Smooth muscle cell of trachea (primary cell): ENCODE measurements at places on chromosomes 3 and 15. TPM values are rescaled to one million over a fixed set of nuclear protein-coding genes. Genes with fewer than 3 reads are reported as not detected.

PARP16 gene
- total RNA-seq, result 2.9 and 3.0 TPM in 2 replicates

CCNB2 gene
- 5.1 and 71.3 TPM in 2 replicates for total RNA-seq

MUC4 gene
- not detected in 2 replicates for total RNA-seq

HYAL3 gene
- 3.3 and 14.9 TPM in 2 replicates for total RNA-seq

SEMA6D gene
- total RNA-seq, result 6.6 and 11.5 TPM in 2 replicates

ROBO1 gene
- total RNA-seq, result 48.6 and 67.2 TPM in 2 replicates

TARS3 gene
- total RNA-seq, result 24.3 and 24.6 TPM in 2 replicates

ZNF662 gene
- total RNA-seq, result 2.3 and 2.8 TPM in 2 replicates

SCG3 gene
- not detected in 2 replicates for total RNA-seq

GLCE gene
- total RNA-seq, result 24.3 and 28.8 TPM in 2 replicates

ISLR gene
- 92.1 and 202 TPM in 2 replicates for total RNA-seq

TMEM202 gene
- not detected in 2 replicates for total RNA-seq

SPATA12 gene
- total RNA-seq, result under 0.01 and 0.15 TPM in 2 replicates

DAZL gene
- total RNA-seq, result not detected in 2 replicates

P4HTM gene
- total RNA-seq, result 36.5 and 58.7 TPM in 2 replicates

FAH gene
- 55.7 and 68.1 TPM in 2 replicates for total RNA-seq

ALPK3 gene
- total RNA-seq, result 0.33 and 0.87 TPM in 2 replicates

CNTN3 gene
- 1.7 and 3.0 TPM in 2 replicates for total RNA-seq

PLSCR4 gene
- total RNA-seq, result 20.3 and 21.7 TPM in 2 replicates
